ENCODE measurements at places on chromosomes 1 and 21. TPM values are rescaled to one million over a fixed set of nuclear protein-coding genes. Genes with fewer than 3 reads are reported as not detected.

The IGSF9 gene
- 0.71 TPM for total RNA-seq

The NCMAP gene
- total RNA-seq = 5.4 TPM

The ORC1 gene
- total RNA-seq = 1.2 TPM

The GNB1 gene
- total RNA-seq = 154 TPM

The MAST2 gene
- 20.0 TPM for total RNA-seq

The TNFRSF18 gene
- total RNA-seq = 0.49 TPM

The USP33 gene
- 97.2 TPM for total RNA-seq

The ADORA1 gene
- 25.6 TPM for total RNA-seq

The TOR3A gene
- total RNA-seq = 30.0 TPM

DNA sequence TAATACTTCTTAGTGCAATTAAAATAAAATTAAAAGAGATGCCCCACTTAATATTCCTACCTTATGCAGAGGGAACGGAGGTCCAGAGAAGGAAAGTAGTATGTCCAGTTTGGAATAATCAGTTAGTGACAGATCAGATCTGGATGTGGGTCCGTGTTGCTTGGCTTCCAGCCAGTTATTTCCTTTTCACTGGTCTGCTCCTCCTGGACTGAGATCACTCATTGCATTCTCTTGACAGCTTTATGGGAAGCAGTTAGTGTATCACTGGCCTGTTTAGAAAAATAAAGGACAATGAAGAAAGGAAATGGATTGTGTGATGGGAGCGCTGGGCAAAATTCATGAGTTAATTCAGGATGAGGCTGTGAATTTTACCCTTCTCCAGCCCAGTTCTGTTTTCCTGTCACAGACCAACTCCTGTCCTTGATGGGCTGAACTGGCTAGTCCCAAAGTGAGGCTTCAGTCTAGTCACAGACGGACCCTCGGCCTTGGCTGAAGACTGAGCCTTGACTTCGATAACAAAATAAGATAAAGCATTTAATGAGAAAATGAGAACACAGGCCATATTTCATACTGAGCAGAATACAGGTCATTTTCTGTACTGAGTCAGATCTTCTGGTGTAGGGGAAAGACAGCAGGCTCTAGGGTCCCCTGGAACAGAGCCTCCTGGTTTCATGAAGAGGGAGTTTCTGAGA, 85.2 kb upstream of the TRABD2B start:
- H3K36me3 ChIP-seq = no peaks in the 10 kb centered on the region
- no peak for DNase-seq
- H3K4me3 ChIP-seq = no peak overlapping the region
- H3K27ac ChIP-seq = no peak overlapping the region
- H3K4me1 ChIP-seq = no peaks in the 10 kb centered on the region

DNA sequence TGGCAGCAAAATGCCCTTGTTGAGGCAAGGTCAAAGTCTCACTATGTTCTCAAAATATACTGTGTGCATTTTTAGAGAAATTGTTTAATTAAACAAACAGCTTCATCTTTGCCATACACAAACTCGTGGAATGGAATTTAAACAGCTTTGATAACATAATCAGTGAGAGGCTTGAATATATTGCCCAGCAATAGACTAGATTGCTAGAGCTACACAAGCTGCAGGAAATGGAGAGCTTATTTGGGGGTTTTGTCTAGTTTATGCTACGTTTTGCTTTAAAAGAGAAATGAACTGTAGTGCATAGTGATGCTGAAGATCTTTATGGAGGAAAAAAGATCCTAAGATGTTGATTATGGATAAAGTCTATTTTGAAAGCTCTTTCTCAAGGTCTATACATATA, 166.8 kb upstream of the HMCN1 start:
- H3K4me3 ChIP-seq = no peak overlapping the region
- H3K4me1 ChIP-seq = no peaks in the 10 kb centered on the region
- H3K27me3 ChIP-seq = no peaks in the 10 kb centered on the region
- H3K36me3 ChIP-seq = no peaks in the 10 kb centered on the region

DNA sequence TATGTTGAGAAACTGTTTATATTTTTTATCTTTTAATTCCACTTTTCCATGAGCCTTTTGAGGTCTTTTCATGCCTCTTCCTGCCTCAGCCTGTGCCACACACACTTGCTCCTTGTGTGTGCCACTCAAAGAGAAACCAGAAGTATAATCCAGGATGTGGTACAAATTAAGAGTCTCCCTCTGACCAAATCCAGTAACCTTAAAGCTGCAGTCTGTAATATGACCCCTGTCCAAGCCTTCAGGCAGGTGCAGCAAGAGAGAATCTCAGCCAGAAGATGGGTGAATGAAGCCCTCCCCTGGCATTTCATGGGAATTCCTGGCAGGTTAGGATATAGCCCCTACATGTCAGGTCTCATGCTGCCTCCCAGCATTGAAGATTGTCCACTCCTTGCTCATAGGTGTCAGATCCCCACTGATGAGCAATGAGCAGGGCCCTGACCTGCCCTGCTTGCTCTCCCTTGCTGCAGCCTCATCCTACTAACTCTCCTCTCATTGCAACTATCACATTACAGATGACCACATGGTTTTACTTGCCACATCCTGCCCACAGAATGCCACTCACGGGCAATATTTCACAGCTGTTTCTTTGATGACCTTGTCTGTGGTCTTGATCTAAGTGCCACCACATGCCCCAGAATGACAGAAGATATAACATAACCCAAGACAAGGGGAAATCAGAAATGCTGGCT, 169.3 kb downstream of the SEC16B start:
- peaks cover under 1% of the 10 kb centered on the region for H3K4me1 ChIP-seq
- DNase-seq = no peak
- H3K36me3 ChIP-seq = no peaks in the 10 kb centered on the region
- no peak overlapping the region for H3K4me3 ChIP-seq

DNA sequence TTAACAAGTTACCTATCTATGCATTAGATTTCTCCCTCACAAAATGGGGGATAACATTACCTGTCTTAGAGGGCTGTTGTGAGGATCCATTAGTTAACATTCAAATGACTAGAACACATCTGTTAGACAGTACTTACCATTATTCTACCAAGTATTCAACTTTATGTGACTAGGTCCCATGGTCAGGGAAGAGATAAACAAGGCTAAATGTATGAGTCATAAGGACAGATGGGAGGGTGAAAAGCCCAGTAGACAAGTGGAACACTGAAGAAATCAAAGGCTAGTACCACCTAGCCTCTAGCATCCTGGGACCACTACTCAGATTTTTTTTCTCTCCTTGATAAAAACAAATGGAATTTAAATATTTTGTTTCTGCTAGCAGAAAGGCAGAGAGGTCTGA, 9.0 kb upstream of the VHLL start:
- H3K4me3 ChIP-seq = no peak overlapping the region
- no peak overlapping the region for H3K27ac ChIP-seq
- no peaks in the 10 kb centered on the region for H3K4me1 ChIP-seq
- no peak for DNase-seq
- peaks cover 53% of the 10 kb centered on the region for H3K36me3 ChIP-seq
- H3K27me3 ChIP-seq = no peaks in the 10 kb centered on the region

DNA sequence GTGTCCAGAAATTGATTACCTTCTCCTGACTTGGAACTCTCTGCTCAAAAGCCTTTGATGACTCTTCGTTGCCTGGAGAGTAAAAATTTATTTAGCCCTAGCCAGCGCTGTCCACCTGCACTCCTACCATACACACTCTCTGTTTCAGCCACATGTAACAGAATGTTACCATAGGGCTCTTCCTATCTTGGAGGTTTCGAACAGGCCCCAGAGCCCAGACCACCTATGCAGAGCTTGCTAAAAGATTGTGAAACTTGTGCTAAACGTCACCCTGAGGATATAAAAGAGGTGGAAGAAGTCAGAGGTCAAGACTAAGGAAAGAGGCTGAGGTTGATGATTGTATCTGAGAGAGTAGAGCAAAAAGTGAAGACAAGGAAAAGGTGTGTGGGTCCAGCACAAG, 237.0 kb upstream of the HOOK1 start:
- no peak for DNase-seq
- no peaks in the 10 kb centered on the region for H3K27me3 ChIP-seq
- H3K27ac ChIP-seq = no peak overlapping the region
- no peaks in the 10 kb centered on the region for H3K36me3 ChIP-seq
- no peaks in the 10 kb centered on the region for H3K4me1 ChIP-seq

GRCh38 chr1:72288886-72289285, 6.5 kb upstream of the NEGR1 start:
- H3K36me3 ChIP-seq = no peaks in the 10 kb centered on the region
- no peaks in the 10 kb centered on the region for H3K4me1 ChIP-seq
- no peak for DNase-seq

- DNase-seq = no peak
- H3K27ac ChIP-seq = no peak overlapping the region
- no peaks in the 10 kb centered on the region for H3K36me3 ChIP-seq
These were observed 8.7 kb upstream of the ADCY10 start for GRCh38 chr1:167922611-167923074.

DNA sequence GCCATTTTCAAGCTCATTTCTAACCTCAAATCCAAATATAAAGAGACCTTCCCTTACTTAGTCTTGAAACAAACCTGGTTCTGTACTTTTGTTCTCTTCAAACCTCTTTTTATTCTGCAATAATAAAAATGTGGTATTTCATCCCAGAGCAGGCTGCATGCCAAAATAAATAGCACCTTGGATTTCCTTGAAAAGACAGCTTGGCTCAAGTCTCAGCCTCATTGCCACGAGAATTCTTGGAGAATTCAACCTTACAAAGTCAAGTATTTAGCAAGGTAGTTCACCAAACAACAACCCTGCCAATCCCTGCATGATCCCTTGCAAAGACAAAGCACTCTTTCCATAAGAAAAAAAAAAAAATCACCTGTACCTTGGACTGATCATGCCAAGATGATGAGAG, 33.8 kb downstream of the KANK4 start:
- no peak overlapping the region for H3K27ac ChIP-seq
- no peaks in the 10 kb centered on the region for H3K36me3 ChIP-seq
- no peak overlapping the region for H3K4me3 ChIP-seq
- no peaks in the 10 kb centered on the region for H3K27me3 ChIP-seq

- no peak overlapping the region for H3K27ac ChIP-seq
- no peaks in the 10 kb centered on the region for H3K36me3 ChIP-seq
- DNase-seq = no peak
- H3K4me3 ChIP-seq = no peak overlapping the region
These were observed 42.5 kb downstream of the C1orf21 start for GRCh38 chr1:184429335-184429734.

GRCh38 chr1:155134880-155135414, 705 bp upstream of the SLC50A1 start:
- DNase-seq = peak; percentile 96
- H3K27me3 ChIP-seq = no peaks in the 10 kb centered on the region
- peaks cover 55% of the 10 kb centered on the region for H3K4me1 ChIP-seq
- peak overlapping the region; percentile 87 for H3K27ac ChIP-seq

DNA sequence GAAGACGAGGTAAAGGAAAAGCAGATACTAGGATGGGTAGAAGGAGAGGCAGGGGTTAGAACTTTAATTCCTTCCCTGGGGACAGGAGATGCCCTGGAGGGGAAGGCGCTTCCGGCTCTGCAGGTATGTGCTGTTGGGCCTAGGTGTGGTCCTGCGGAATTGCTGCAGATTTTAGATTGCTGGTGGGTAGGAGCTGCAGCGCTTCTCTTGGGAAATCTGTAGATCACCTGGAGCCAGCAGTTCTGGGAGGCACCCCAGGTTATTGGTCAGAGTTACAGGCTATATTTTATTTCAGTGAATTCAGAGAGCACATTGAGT, 1.1 kb downstream of the MGST3 start:
- peak overlapping the region; percentile 82 for H3K27ac ChIP-seq

- no peak for DNase-seq
- H3K36me3 ChIP-seq = no peaks in the 10 kb centered on the region
- no peak overlapping the region for H3K4me3 ChIP-seq
- H3K27me3 ChIP-seq = no peaks in the 10 kb centered on the region
These were observed 82.3 kb downstream of the CLIC4 start for GRCh38 chr1:24827379-24828135.

DNA sequence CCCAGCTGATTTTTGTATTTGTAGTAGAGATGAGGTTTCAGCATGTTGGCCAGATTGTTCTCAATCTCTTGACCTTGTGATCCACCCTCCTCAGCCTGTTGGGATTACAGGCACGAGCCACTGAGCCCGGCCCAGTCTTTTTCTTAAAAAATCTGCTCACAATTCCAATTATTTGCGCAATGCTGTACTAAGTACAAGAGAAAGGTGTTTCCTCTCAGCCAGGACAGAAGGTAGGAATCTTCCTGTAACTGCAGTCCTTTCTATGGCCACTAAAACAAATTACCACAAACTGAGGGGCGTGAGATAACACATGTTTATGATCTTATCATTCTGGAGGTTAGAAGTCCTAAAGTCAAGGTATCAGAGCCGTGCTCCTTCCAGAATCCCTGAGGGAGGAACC, 6.9 kb upstream of the CBR3 start:
- no peaks in the 10 kb centered on the region for H3K4me1 ChIP-seq
- no peaks in the 10 kb centered on the region for H3K27me3 ChIP-seq

GRCh38 chr1:214638997-214639396, 36.0 kb downstream of the CENPF start:
- no peak overlapping the region for H3K4me3 ChIP-seq
- no peaks in the 10 kb centered on the region for H3K27me3 ChIP-seq
- H3K4me1 ChIP-seq = no peaks in the 10 kb centered on the region
- no peaks in the 10 kb centered on the region for H3K36me3 ChIP-seq
- DNase-seq = no peak

- no peaks in the 10 kb centered on the region for H3K27me3 ChIP-seq
- H3K36me3 ChIP-seq = no peaks in the 10 kb centered on the region
- H3K4me3 ChIP-seq = no peak overlapping the region
- H3K4me1 ChIP-seq = no peaks in the 10 kb centered on the region
- peak; percentile 10 for DNase-seq
- no peak overlapping the region for H3K27ac ChIP-seq
These were observed 75.2 kb downstream of the SH3GLB1 start for GRCh38 chr1:86779308-86780191.

DNA sequence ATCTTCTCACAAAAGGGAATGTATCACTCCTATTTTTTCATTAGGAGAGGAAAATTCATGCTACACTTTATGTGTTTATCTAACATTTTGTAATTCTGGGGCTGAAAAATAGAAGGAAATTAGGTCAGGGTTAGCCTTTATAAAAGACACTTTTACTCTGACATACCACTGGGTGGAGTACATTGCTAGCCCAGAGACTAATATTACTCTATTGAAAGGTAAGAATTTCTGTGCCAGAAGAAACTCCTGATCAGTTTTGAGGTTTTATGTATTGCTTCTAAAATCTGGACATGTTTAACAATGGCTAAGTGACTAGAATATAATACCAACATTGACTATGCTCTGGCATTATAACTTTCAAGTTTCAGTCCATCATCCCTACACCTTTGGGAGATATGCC, 724.6 kb downstream of the USP25 start:
- H3K36me3 ChIP-seq = no peaks in the 10 kb centered on the region
- H3K27ac ChIP-seq = no peak overlapping the region
- no peak overlapping the region for H3K4me3 ChIP-seq
- DNase-seq = no peak

- H3K4me3 ChIP-seq = no peak overlapping the region
- no peaks in the 10 kb centered on the region for H3K4me1 ChIP-seq
- H3K27me3 ChIP-seq = no peaks in the 10 kb centered on the region
These were observed 46.9 kb downstream of the HLX start for GRCh38 chr1:220926146-220926545.

DNA sequence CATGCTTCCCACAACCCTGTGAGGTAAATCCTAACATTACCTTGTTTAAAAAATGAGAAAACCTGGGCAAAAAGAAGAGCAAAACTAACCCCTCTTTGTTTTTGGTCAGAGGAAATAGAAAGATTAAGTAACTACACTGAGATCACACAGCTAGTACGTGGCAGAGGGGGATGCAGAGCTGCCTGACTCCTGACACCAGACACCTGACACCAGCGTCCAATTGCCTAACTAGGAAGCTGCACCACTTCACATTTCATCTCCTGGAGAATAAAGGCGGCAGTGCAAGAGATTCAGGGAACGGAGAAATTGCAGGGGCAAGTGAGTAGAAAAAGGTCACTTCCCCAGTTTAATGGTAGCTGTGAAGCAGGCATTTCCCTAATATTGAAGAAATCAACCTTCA, 229.3 kb upstream of the PTBP2 start:
- no peaks in the 10 kb centered on the region for H3K27me3 ChIP-seq
- no peak overlapping the region for H3K27ac ChIP-seq
- no peak overlapping the region for H3K4me3 ChIP-seq
